ENCODE measurements at places on chromosomes 6 and 20. TPM values are rescaled to one million over a fixed set of nuclear protein-coding genes. Genes with fewer than 3 reads are reported as not detected.

The CFAP206 gene
- not detected for total RNA-seq

The SRMS gene
- total RNA-seq, result not detected

The SLC17A1 gene
- not detected for total RNA-seq

The RIPPLY2 gene
- total RNA-seq, result 0.24 TPM

The CST2 gene
- total RNA-seq, result not detected

The FUT9 gene
- 3.5 TPM for total RNA-seq

Measured in pancreas (tissue), 10 donors.